Type B pancreatic cell (in vitro differentiated cells): ENCODE measurements at places on chromosomes 6 and 20. TPM values are rescaled to one million over a fixed set of nuclear protein-coding genes. Genes with fewer than 3 reads are reported as not detected.

GRCh38 chr20:62276439-62276838 is 26.4 kb upstream of the ADRM1 start:
- no peak for DNase-seq
- no peaks in the 10 kb centered on the region for H3K27me3 ChIP-seq
- no peak overlapping the region for H3K4me3 ChIP-seq
- H3K36me3 ChIP-seq, result peaks cover 8% of the 10 kb centered on the region

GRCh38 chr6:112286500-112287144 is 32.3 kb upstream of the LAMA4 start:
- DNase-seq, result no peak
- no peak overlapping the region for H3K27ac ChIP-seq
- H3K36me3 ChIP-seq, result no peaks in the 10 kb centered on the region
- no peak overlapping the region for H3K4me3 ChIP-seq
- H3K27me3 ChIP-seq, result no peaks in the 10 kb centered on the region

MLN gene
- total RNA-seq, result 0.65 and 4.6 TPM in 2 replicates

LY6G6F gene
- total RNA-seq, result not detected in 2 replicates
